Stimulated activated CD4-positive, alpha-beta T cell treated with anti-CD3 and anti-CD28 coated beads, Interleukin-12 subunit alpha, Interleukin-12 subunit beta, amount 100 ng/mL, for 48 hours (primary cell): ENCODE measurements at places on chromosomes 4 and X.

- DNase-seq = peak; percentile 4
These were observed 76.7 kb downstream of the SCD5 start for GRCh38 chr4:82721819-82722423.

DNA sequence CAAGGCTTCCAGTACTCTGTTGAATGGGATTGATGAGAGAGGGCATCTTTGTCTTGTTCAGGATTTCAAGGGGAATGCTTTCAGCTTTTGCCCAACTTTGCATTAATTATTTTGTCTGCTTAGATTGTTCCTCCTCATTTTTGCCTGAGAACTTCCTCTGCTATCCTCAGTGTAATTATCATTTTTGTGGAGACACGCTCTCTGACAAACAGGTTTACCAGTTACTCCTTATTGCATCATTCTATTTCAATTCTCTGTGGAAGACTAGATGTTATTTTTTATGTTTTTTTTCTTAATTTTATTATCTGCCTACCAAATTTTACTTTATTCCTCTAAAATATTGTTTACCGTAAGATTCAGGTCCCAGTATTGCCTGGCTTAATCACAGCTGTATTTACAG lies 349.2 kb downstream of the ADGRL3 start:
- no peak for DNase-seq

DNA sequence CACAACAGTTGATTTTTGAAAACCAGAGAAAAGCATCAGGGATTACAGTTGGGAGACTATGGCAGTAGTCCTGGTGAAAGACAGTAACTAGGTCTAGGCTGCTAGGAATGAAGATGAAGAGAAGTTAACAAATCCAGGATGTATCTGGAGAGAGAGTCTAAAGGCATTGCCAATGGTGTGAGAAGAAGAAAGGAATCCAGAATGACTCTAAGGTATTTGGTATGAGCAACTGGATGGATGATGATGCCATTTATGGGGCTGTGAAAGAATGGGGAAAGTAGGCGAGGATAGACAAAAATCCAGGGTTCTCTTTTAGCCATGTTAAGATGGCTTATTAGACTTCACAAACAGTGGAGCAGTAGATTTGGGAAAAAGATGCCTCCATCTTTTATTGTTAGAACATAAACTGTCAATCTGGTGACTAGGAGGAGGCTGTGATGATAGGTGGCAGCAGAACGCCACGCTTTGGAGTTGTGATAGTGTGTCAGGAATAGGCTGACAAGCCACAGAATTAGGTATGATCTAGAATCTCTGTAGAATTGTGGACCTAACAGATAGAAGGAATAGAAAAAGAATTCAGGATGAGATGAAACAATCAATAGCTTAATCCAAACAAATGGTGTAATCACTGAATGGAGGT lies 27.3 kb upstream of the JADE1 start:
- peak; percentile 25 for DNase-seq

GRCh38 chr4:40662962-40663604 lies 33.4 kb upstream of the RBM47 start:
- peak; percentile 45 for DNase-seq

DNA sequence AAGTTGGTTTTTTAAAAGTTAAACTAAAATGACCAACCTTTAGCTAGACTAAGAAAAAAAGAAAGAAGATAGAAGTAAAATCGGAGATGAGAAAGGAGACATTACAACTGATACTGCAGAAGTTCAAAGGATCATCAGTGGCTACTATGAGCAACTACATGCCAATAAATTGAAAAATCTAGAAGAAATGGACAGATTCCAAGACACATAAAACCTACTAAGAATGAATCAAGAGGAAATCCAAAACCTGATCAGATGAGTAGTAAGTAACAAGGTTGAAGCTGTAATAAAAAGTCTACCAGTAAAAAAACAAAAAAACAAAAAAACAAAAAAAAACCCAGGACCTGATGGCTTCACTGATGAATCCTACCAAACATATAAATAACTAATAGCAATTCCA lies 16.1 kb downstream of the IQCM start:
- DNase-seq = no peak

DNA sequence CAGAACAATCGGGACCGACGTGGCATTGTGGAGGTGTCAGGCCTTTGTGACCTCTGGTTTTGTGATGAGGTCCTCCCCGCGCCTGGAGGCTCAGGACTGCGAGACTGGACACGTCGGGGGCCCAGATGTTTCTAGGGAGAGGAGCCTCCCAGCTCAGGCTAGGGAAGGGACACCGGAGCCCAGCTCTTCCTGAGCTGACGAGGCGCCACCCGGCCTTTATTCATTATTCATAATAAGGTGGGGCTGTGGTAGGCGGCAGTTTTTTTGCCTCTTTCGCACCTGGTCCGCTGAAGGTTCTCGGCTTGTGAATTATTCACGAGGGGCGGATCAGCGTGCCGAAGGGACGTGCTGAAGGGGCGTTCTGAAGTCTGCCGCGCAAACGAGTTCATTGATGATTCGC lies 2.3 kb upstream of the UBA1 start:
- peak; percentile 25 for DNase-seq

- no peak for DNase-seq
These were observed 26.9 kb downstream of the CCNG2 start for GRCh38 chr4:77183777-77184420.
